ENCODE measurements at places on chromosomes 12 and 14.

DNA sequence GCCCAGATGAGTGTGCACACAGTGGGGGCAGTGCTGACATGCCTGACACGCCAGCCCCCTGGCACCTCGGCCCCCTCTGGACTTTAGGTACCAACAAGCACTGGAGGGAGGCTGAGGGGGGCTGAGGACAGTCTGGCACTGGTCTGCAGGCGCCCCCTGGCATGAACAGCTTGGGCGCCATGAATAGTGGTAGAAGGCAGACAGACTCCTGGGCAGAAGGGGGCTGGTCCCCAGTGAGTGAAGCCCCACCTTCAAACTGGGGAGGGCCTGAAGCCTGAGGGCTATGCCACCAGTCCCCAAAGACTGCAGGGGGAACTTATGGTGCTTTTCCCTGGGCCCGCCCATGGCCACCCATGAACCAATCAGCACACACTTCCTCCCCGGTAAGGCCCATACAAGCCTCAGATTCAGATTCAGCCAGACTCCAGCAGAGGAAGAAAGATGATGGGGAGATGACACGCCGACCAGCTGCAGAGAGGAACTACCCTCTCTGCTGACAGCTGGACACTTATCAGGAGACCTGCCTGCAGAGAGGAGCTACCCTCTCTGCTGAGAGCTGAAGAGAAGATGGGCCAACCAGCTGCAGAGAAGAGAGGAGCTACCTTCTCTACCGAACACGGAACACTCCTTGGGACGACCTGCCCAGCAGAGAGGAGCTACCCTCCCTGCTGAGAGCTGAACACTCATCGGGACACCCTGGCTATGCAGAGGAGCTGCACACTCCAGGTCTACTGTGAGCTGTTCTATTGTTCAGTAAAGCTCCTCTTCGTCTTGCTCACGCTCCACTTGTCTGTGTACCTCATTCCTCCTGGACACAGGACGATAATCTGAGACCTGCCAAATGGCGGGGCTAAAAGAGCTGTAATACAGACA, 324.5 kb downstream of the PCNX1 start:
- no peak for DNase-seq

- no peak for DNase-seq
These were observed 65.9 kb upstream of the NUDT4 start for GRCh38 chr12:93311827-93312226.

GRCh38 chr12:16681196-16681595, 75.2 kb upstream of the LMO3 start:
- DNase-seq = no peak

GRCh38 chr12:56411781-56412639, 37.2 kb downstream of the TIMELESS start:
- DNase-seq = no peak

GRCh38 chr12:103680591-103681141, 93.6 kb downstream of the STAB2 start:
- no peak for DNase-seq
